ENCODE measurements at places on chromosomes 6 and 20.

DNA sequence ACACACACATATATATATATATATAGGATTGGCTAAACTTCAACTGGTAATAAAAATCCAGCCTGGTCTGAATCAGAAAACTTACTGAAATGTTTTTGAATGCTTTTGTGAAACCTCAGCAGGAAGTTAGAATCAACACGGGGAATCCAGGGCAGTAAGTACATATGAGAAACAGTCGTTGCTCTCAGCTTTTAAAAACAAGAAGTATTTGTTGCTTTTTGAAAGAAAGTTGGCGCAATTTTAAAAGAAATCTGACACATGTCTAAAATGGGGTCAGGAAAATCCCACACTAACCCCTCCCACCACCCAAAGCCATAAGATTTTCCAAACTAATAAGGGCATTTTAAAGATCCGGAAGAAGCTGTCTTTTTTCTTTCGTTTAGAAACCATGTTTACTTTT lies 11.5 kb upstream of the CCDC170 start:
- no peak for DNase-seq

GRCh38 chr20:44734938-44735337 lies 10.7 kb upstream of the KCNK15 start:
- peak; percentile 42 for DNase-seq

- DNase-seq: no peak
These were observed 1.4 kb downstream of the TUBB2B start for GRCh38 chr6:3226042-3226441.

DNA sequence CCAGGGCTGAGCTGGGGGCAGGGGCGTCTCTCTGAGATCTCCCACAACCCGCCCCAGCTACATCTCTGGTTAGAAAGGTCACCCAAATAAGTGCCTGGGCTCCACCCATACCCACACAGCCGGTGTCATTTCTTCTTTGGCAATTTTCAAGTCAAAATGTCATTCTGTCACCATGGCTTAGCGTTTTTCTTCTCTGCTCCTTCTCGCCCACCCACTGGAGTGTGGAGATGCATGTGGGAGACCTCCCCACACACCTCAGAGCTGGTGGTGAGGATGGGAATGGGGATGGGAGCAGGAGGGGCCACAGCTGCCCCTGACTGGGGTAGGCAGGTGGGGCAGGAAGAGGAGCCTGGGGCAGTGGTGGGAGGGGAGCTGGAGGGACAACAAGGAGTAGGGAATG lies 63.1 kb downstream of the CPNE5 start:
- no peak for DNase-seq
